ENCODE measurements at places on chromosomes 3 and 15.

- DNase-seq = no peak
Measured at GRCh38 chr3:42157540-42158538, 66.7 kb downstream of the TRAK1 start.

DNA sequence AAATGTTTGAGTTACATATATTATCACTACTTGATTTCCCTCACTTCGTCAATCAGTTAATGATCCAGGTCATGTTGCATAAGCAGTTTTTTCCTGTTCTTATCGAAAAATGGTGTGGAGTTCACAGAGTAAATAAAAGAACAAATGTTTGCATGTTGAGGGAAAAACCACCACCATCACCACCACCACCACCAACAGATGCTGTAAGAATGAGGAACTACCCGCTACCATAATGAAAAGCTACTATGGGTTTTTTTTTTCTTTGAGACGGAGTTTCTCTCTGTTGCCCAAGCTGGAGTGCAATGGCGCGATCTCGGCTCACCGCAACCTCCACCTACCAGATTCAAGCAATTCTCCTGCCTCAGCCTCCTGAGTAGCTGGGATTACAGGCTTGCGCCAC, 27.6 kb downstream of the RUBCN start:
- no peak for DNase-seq

DNA sequence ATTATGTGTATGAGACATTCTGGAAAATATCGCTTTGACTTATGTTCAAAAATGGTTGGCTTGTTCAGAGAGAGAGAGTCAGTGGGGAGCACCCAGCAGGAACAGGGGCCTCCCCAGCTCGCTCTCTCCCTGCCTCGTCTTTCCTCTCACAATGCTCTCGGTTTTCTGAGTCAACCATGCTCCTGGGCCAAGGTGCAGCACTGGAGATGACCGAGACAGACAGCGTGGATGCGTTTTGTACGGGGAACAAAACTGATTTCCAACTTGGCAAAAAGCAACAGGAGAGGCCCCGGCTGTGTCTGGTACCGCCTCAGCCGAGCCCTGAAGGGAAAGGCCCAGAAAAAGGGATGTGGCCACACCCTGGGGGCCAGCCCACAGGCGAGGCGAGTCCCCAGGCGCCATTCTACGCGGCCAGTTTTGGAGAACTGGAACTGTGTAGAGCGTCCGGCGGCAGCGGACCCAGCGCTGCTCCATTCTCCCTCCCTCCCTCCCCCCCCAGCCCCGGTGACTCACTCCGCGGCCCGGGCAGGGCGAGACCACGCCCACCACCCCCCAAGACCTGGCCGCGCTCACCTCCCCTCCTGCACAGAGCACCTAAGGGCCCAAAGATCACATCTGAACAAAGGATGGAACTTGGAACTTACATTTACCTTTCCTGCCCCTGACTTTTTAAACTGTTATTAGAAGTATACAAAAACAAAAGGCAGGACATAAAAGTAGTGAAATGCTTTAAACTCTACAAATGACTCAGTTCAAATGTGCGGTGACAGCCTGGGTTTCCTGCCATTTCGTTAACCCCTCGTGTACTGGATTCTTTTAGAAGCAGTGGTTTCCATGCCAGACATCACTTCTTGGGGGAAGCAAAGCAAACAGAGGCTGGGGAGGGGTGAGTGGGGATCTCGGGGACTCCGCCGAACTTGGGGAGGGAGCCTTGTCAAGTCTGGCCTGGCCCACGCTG, 12.7 kb downstream of the ATP10A start:
- peak; percentile 74 for DNase-seq

- DNase-seq = no peak
Measured at GRCh38 chr15:74041311-74041756, 41.0 kb downstream of the GOLGA6A start.

- DNase-seq = no peak
Measured at GRCh38 chr3:23041918-23042696, 161.0 kb upstream of the UBE2E2 start.

GRCh38 chr3:169668957-169669741, 5.6 kb upstream of the MECOM start:
- DNase-seq = no peak

- DNase-seq = no peak
Measured at GRCh38 chr3:11692532-11692813, 48.8 kb upstream of the VGLL4 start.

DNA sequence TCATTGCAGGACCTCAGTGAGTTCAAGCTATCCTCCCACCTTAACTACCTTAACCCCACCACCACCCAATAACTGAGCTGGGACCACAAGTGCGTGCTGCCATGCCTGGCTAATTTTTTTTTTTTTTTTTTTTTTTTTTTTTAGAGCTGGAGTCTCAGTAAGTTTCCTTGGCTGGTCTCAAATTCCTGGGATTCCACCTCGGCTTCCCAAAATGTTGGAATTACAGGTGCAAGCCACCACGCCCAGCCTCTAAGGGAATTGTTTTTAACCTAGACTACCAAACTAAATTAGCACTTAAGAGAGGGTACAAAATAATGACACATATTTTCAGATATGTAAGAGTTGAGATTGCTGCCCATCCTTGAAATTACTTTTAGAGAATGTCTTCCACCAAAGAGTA, 4.3 kb upstream of the TNIK start:
- DNase-seq = no peak

DNA sequence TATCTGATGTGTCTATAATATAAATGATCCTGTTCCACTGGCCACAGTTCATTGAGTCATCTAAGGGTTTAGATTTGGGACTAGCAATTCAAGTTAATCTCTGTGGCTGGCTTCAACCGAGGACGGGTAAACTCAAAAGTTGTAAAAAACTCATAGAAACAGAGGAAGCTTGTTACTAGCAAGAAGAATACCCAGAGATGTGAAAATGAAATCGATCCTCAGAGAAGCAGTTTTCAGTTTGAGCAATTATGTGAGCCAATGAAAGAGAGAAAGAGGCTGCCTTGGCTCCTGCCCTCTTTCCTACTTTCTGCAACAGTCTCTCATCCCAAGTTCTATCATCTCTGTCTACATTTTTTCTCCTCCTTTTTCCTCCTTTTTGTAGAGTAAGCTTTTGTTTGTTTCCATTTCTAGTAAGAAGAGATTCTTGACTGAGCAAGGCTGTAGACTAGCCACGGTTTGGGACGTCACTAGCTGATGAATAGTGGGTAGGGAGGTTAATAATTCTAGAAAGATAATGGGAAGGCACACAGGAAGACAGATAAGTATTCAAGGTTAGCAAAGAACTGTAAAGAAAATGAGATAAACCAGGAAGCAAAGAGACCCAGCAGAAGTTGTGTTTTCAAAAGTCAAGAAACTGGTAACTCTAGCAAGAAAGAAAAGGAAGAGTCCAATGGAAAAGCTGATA, 298.9 kb upstream of the NR2F2 start:
- no peak for DNase-seq

Data from GM04504 (cell line).